ENCODE measurements at places on chromosomes 7 and 10. TPM values are rescaled to one million over a fixed set of nuclear protein-coding genes. Genes with fewer than 3 reads are reported as not detected.

DNA sequence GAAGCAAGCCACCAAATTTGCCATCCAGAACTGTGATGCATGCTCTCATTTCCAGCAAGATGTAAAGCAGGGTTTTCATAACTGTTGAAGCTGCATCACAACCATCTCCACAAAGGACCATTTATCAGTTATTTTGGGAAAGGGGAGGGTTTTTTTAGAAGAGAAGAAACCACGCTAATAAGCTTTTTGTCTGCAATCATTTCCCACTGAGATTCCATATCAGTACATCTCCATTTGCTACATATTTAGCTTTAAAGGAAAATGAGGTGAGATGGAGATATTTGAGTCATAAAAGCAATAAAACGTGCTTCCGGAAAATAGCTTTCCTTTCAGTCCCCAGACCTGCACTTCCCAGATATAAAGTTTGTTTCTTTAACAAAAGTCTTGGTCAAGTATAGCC, 258.2 kb downstream of the FRMD4A start:
- no peak overlapping the region for H3K4me3 ChIP-seq
- H3K36me3 ChIP-seq, result no peaks in the 10 kb centered on the region
- no peaks in the 10 kb centered on the region for H3K27me3 ChIP-seq

GRCh38 chr10:112584276-112584675, 137.3 kb downstream of the VTI1A start:
- no peak for DNase-seq
- H3K36me3 ChIP-seq, result no peaks in the 10 kb centered on the region
- H3K4me1 ChIP-seq, result no peaks in the 10 kb centered on the region
- no peaks in the 10 kb centered on the region for H3K27me3 ChIP-seq
- H3K4me3 ChIP-seq, result no peak overlapping the region
- H3K27ac ChIP-seq, result no peak overlapping the region

DNA sequence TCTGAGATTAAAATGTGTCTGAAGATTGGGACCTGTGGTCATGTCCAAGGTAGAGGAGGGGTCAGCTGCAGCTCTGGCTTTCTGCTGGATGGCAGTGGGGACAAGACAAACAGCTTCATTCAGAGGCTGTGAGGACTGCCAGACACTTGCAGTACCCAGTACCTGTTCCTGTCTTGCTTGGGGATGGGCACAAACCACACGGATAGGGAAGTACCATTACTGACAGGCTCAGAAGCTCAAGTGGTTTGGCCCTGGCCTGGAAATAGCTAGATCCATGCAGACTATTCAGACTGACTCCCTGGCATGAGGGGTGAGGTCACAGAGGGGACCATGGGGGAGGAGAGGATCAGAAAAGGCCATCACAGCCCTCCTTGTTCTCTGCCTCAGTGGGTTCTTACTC, 56.0 kb upstream of the COMTD1 start:
- no peak overlapping the region for H3K27ac ChIP-seq
- no peak for DNase-seq
- peaks cover 14% of the 10 kb centered on the region for H3K27me3 ChIP-seq
- H3K4me3 ChIP-seq, result no peak overlapping the region

DNA sequence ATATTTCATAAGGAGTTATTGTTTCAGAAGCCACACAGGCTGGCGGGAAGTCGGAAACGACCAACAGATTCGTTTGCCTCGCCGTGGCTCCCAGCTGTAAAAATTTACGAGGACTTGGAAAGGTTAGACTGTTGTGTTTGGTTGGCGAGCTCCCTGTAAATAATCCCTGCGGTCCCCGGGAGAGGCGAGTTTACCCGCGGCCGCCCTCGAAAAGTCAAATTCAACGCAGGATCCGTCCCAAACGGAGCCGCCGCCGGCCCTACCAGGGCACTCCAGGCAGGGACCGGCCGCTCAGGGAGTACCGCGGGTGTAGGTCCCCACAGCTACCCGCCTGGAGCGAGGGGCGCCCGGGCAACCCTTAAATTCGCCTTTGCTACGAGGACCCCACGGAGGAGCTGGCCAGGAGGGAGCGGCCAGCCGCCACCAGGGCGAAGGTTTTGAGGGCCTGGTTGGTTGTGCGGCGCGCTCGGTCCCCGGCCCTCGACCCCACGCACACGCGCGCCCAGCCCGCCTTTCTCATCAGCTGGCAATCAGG, 726 bp upstream of the HOXA9 start:
- H3K27ac ChIP-seq, result no peak overlapping the region
- no peak for DNase-seq
- no peaks in the 10 kb centered on the region for H3K4me1 ChIP-seq
- no peak overlapping the region for H3K4me3 ChIP-seq
- H3K27me3 ChIP-seq, result peaks cover 70% of the 10 kb centered on the region

The PLEKHS1 gene
- not detected for total RNA-seq

- no peak for DNase-seq
- no peaks in the 10 kb centered on the region for H3K36me3 ChIP-seq
- no peaks in the 10 kb centered on the region for H3K4me1 ChIP-seq
- no peak overlapping the region for H3K27ac ChIP-seq
Observed at GRCh38 chr10:48227213-48227612, 47.3 kb downstream of the FRMPD2 start.

The CPVL gene
- total RNA-seq, result 2.0 TPM

The SCIN gene
- 9.7 TPM for total RNA-seq

- no peak for DNase-seq
- 0 out of 3 replicates have a peak, but pooled peaks cover 2% of the 10 kb centered on the region for H3K27me3 ChIP-seq
Observed at GRCh38 chr10:6418613-6419216, 161.4 kb downstream of the PRKCQ start.

The GLI3 gene
- total RNA-seq, result 0.18 TPM

DNA sequence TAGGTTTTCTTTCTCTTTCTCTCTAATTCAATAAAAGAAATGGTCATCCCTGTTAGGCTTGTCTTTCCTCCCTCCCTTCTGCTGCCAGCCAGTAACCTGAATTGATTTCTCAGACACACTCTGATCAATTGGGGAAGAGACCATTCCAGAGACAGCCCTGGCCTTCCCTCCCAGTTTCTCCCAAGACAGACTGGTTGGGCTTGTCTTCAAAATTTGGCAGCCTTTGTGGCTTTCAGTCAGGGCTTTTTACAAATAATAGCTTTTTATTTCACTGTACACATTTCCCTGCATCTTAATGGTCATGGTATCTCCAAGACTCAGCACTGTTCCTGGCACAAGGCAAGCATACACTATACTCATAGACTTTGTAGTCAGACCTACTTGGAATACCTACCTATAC, 33.9 kb downstream of the BCAP29 start:
- DNase-seq, result no peak
- H3K4me3 ChIP-seq, result no peak overlapping the region
- no peak overlapping the region for H3K27ac ChIP-seq
- H3K36me3 ChIP-seq, result peaks cover 71% of the 10 kb centered on the region
- H3K27me3 ChIP-seq, result no peaks in the 10 kb centered on the region

The C10orf62 gene
- not detected for total RNA-seq

The IFIT1 gene
- total RNA-seq, result 0.25 TPM

DNA sequence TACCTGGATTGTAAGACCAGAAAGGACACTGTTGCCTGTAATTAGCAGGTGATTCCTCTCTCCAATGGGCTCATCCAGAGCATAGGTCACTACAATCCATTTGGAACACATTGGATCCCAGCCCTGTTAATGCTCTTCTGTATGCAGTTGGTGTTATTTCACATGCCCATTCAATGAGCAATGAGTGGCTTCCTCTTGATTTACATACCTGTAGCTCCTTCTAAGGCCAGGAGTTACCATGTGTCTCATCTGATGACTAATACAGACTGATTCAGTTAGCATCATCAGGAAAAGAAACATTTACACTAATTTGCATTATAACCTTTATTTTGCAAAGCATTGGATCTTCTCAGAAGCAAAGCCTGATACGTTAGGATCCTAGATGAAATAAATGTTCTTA, 83.1 kb upstream of the NPVF start:
- no peaks in the 10 kb centered on the region for H3K36me3 ChIP-seq
- H3K4me3 ChIP-seq, result no peak overlapping the region
- H3K27ac ChIP-seq, result no peak overlapping the region
- DNase-seq, result no peak
- H3K27me3 ChIP-seq, result peaks cover 11% of the 10 kb centered on the region

DNA sequence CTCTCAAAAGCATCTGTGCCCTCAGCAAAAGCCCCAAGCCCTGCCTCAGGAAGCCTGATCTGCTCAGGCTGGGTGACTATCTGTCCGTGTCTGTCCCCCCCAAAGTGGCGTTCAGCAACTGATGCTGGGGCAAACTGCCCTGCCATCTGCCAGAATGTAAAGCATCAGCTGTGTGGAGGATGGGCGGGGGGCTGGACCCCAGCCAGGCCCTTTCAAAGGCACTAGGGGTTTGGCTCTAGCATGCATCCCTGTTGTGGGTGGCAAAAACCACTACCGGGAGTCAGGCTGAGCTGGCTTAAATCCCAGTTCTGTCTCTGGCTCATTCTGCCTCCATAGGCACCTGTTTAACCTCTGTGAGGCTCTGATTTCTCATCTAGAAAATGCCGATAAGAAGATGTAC, 35.5 kb downstream of the GPRIN2 start:
- H3K27ac ChIP-seq, result no peak overlapping the region
- peaks cover 12% of the 10 kb centered on the region for H3K4me1 ChIP-seq
- no peak overlapping the region for H3K4me3 ChIP-seq
- no peaks in the 10 kb centered on the region for H3K36me3 ChIP-seq
- H3K27me3 ChIP-seq, result peaks cover 39% of the 10 kb centered on the region
- no peak for DNase-seq
